ENCODE measurements at places on chromosomes 7 and 10. TPM values are rescaled to one million over a fixed set of nuclear protein-coding genes. Genes with fewer than 3 reads are reported as not detected.

- DNase-seq, result no peak
These were observed 23.0 kb downstream of the PFKP start for GRCh38 chr10:3090388-3090787.

GRCh38 chr10:48519481-48520183, 85.2 kb downstream of the ARHGAP22 start:
- DNase-seq, result no peak

GRCh38 chr7:18508443-18509427, 13.2 kb downstream of the HDAC9 start:
- no peak for DNase-seq

DNA sequence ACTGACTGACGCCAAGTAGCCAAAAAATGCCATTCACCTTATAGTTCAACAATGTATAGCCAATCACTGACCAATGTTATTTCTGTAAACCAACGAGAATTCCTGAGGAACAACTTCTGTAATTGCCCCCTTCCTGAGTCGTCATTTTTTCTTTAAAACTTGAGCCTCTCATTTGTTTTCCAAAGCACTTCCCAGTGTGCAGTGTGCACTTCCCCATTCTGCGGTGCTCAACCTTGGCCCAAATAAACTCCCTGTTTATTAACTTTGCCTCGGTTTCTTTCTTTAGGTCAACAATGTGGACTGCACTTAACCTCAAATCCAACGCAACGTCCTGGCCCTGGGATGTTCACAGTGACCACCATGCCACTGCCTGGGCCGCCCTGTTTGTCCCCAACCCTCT, 15.1 kb downstream of the PKD1L1 start:
- DNase-seq, result no peak

GRCh38 chr10:104243512-104243911, 11.2 kb upstream of the GSTO1 start:
- no peak for DNase-seq

DNA sequence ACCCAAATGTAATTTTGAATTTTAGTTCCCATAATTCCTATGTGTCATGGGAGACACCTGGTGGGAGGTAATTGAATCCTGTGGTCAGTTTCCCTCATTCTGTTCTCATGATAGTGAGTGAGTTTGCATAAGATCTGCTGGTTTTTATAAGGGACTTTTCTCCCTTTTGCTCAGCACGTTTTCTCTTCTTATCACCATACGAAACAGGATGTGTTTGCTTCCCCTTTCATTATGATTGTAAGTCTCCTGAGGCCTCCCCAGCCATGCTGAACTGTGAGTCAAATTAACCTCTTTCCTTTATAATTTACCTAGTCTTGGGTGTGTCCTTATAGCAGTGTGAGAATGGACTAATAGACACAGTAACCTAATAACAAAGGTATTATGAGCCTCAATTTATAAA, 36.1 kb upstream of the ZNF736 start:
- no peak for DNase-seq

GRCh38 chr7:33192695-33193291, 63.4 kb downstream of the BBS9 start:
- no peak for DNase-seq

DNA sequence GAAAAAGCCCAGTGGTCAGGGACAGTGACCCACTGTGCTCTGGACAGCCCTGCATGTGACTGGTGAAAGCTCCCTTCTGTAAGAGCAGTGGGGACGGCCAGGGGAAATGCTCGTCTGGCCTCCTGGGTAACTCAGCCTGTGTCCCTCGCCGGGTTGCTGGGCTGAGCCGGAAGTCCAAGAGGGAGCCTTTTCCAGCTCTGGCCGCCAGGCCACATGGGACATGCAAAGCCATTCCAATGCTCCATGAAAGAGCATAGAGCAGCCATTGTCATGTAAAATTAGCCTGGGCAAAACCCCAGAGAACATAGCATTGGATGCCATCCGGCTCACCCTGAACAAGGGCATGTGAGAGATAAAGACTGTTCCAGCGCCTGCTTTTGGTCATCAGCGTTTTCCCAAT, 64.9 kb upstream of the ADRB1 start:
- no peak for DNase-seq

- DNase-seq, result peak; percentile 70
These were observed 143.0 kb upstream of the HDAC9 start for GRCh38 chr7:18352339-18353255.

GRCh38 chr7:134514106-134514505, 13.3 kb upstream of the AKR1B10 start:
- no peak for DNase-seq

DNA sequence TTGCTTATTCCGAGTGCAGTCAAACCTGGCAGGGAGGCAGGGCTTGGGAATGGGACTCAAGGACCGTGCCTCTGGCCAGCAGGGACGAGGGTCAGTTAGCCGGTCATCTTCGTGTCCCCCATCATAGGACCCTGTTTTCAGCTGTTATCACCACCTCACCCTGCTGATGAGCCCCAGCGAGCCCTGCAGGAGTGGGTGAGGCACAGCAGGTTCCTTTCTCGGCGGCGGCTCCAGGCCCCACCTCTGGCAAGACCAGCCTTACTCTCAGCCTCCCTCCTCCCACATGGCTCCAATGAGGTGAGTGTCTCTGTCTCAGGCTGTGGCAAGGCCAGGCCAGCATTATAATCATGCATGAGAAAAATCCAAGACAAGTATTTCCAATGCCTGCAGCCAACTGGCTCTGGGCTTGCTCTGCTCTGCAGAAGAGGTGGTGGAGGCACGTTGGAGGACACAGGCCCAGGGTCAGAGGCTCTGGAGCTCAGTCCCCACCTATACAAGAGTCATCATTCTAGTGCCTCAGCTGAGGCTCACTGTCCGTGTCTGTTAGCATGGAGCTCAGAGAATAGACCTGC, 15.7 kb downstream of the PKD1L1 start:
- no peak for DNase-seq

DNA sequence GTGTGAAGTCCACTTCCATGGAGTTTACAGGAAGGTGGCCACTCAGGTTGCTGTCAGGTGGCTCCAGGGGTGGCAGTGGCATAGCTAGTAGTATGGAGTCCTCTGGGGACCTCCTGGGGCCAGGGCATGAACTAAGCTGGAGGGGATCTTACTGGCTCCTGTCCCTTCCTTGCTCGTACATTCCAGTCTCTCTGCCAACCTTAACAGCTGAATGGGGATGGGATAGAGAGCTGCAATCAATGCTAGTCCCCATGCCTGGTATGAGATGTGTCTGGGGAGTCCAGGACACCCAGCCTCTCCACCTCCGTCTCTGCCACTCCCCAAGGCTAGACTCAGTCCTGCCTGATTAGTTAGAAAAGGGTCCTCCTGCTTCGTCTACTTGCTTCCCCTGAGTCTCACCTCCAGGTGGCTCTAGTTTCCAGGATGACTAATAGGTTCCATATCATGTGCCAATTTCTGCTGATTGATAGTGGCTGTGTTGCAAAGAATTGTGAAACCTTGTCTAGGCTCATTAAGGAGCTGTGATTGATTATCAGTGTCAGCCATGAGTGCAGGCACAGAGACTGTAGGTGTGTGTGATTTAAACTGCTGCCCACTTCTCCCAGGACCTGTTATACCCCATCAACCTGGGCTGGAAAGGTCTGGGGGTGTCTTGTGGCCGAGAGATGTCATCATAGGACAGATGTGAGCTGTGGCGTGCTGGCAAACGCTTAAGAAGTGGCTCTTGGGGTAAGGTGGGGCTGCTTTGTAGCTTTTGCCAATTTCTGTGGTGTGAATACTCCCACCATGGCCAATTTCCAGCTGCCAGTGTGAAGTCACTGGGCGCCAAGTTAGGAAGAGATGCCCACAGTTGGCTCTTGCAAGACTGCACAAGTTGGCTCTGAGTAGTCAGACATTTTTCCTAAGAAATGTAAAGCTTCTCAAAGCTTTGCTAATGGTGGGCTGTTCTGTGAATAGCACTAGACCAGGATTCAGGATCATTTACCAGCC, 59.8 kb downstream of the COL13A1 start:
- no peak for DNase-seq

- no peak for DNase-seq
These were observed 28.4 kb downstream of the PCDH15 start for GRCh38 chr10:54772468-54773122.

DNA sequence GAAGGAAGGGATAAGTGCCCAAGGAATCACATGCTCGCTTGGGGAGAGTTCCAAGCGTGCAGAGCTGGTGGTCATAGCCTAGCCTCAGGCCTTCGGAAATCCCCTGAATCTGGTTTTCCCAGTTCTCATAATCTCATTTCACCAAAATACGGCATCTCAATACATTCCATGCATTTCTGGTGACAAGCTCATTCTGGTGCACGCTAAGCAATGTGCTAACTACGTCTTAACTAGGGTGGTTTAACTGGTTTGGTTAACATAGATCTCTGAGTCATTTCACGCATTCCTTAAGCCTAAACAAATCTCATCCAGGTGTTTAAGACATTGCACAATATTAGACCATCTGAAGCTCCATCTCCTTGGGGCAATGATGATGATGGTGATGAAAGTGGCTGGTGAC, 72.9 kb upstream of the STEAP1B start:
- DNase-seq, result no peak

DNA sequence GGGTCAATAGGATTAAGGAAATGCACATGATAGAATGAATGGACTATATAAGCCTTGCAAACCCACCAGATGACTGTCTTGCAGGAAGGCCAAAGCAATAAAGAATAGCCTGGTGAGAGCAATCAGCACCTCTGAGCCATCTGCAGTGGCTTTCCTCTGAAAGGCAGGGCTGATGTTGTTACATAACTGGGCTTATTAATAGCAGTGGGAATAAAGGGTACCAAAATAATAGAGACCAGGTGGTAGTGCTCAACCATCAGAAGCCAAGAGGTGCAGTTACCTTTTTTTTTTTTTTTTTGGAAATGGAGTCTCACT, 16.8 kb upstream of the VPS26A start:
- no peak for DNase-seq

- no peak for DNase-seq
These were observed 87.1 kb downstream of the SAMD9 start for GRCh38 chr7:93030605-93031225.

DNA sequence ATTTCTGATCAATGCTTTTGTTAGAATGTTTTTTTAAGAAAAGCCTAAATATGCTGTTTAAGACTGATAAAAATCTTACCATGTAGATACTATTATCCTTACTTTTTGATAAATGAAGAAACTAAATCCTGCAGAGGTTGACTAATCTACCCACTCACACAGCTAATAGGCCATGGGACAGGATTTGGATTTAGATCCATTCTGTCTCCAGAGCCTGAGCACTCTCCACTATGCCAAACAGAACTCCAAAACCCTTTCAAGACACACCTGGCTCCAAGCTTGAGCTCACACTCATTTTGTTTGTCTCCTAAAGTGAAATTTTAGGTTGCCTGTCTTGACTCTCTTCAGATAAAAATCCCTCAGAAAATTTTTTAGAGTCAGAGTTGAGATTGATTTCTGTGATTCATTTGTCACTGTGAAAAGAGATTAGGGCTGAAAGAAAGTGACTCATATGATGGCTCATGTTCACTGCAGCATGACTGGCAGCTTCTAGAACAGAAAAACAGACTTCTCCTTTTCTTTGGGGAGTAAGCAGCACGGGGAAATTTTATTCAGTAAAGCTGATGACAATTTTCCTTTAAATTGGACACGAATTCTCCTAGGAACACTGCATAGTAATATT, 132.3 kb upstream of the POT1 start:
- no peak for DNase-seq

- no peak for DNase-seq
These were observed 38.7 kb downstream of the PHTF2 start for GRCh38 chr7:77837275-77837674.

GRCh38 chr7:16078076-16078952, 343.0 kb downstream of the CRPPA start:
- DNase-seq, result peak; percentile 80

GRCh38 chr10:120794390-120794789, 56.8 kb upstream of the WDR11 start:
- no peak for DNase-seq

DNA sequence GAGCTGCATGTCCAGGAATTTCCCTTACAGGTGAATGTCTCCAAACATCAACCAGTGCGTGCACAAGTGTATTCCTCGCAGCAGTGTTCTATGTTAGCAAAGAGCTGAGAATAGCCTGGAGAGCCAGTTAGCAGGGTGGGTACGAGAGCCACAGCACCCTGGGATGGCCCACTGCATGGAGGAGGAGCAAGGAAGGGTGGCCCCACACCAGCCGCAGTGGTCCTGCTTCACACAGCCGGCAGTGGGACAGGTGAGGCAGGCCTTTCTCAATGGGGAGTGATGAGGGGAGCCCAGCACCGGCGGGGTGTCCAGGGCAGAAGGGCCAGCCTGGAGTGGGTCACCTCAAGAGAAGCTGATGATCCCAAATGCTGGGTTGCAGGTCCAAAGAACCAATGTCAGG, 240.7 kb downstream of the TCERG1L start:
- no peak for DNase-seq

DNA sequence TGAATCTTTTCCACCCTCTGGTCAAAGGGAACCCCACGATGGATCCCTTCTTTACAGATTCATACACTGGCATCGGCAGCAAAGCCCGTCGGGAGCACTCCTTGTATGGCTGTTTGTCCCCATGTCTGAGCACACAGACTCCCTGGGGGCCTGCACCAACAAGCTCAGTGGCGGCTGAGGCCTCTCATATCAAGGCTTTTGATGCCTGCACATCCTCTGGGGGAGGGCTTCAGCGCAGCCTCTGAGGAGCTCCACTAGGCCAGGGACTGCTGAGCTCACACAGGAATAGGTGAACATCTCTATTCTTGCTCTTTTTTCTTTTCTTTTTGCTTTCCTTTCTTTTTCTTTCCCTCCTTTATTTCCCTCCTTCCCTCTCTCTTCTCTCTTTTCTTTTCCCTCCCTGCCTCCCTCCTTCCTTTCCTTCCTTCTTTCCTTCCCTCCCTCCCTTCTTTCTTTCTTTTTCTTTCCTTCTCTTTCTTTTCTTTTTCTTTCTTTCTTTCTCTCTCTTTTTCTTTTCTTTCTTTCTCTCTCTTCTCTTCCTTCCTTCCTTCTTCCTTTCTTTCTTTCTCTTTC, 174.6 kb downstream of the CCDC3 start:
- DNase-seq, result no peak

DNA sequence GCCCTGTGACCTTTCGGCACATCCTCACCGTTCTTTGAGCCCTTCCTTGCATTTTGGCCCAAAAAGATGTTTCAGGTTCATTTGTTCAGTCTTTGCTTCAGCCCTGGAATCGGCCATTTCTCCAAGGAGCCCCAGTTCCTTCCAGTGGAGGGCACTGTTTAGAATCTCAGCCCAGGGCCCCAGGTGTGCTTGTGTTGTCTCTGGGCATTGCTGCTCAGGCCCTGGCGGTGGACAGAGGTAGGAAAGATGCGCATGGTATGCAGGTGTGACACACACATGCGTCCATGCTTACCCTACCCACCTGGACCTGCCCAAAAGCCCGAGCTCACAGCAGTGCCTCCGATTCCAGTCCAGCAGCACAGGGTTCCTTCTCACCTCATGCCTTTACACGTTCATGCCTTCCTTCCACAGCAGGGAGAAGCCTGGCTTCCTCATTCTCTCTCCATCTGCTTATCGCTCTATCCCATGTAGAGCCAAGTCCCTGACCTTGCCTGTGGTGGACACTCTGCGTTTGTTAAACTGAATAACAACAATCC, 70.6 kb downstream of the LHPP start:
- DNase-seq, result no peak

The ADGRA1 gene
- polyA plus RNA-seq, result 1.7 TPM

The HNRNPA2B1 gene
- 1,923 TPM for polyA plus RNA-seq

The KLF14 gene
- polyA plus RNA-seq, result 0.76 TPM

The CEP41 gene
- 32.3 TPM for polyA plus RNA-seq

The TET1 gene
- 12.7 TPM for polyA plus RNA-seq

The FAM180A gene
- not detected for polyA plus RNA-seq

The TEX36 gene
- not detected for polyA plus RNA-seq

The PRSS2 gene
- not detected for polyA plus RNA-seq

The ARHGEF5 gene
- 18.8 TPM for polyA plus RNA-seq

Measured in left kidney (tissue), 8 donors.